Right ventricle myocardium superior (tissue), 1 donor: ENCODE measurements at places on chromosomes 2 and 18. TPM values are rescaled to one million over a fixed set of nuclear protein-coding genes. Genes with fewer than 3 reads are reported as not detected.

- DNase-seq: peak; percentile 90
Measured at GRCh38 chr2:240913810-240914644, 7.9 kb downstream of the CROCC2 start.

The CNGA3 gene
- total RNA-seq: not detected

The BARD1 gene
- 10.0 TPM for total RNA-seq

DNA sequence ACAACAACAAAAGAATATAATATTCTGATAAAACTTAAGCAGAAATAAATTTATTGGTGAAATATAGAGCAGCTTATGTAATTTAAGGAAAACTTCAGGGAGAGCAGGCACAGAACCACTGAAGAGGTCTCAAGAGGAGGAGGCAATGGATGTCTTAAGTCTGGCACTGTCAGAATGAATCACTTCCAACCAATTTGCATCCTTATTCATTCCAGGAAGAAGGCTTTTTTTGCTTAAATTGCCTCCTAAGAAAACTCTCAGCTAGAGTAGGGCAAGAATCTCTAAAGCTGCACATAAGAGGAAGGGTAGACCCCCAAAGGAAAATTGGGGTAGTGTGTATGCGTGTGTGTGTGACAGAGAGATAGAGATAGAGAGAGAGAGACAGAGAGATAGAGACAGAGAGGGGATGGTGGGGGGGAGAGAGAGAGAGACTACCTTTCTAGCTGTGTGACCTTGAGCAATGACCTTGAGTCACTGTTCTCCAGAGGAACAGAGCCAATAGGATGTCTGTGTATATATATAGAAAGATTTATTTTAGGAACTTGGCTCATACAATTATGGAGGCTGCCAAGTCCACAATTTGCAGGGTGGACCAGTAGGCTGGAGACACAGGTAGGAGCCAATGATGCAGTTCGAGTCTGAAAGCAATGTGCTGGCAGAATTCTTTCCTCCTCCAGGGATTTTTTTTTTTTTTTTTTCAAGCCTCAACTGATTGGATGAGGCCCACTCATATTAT, 96.4 kb upstream of the LINC00305 start:
- DNase-seq: no peak

DNA sequence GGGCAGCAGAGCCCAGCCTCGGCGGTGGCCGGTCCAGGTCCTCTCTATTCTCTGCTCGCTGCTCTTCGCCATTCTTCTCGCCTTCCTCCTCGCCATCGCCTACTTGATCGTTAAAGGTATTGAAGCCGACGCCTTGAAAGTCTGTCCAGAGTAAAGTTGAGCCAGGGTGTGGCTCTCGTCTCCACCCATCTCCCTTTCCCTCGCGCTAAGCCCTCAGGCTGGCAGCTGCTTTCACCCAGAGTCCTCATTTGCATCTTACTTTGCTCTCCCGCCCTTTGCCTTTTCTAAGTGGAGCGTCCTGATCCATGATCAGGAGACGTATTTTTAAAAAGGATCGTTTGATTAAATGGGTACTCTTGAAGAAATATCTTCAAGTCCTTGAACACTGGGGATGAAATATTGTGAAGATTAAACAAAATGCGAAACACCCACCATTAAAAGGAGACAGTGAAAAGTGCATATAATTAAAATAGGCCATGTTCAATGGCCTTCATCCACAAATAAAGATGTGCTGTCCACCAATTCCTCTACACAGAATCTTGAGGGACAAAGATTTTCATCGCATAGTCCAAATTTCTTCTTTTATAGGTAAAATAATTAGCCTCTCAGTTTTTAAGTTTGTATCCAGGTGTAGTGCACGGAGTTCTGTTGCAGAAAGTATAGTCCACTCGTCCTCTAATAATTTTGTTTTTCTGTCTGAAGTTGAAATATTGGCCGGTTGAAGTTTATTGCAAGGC, 657 bp downstream of the ARL6IP6 start:
- no peak for DNase-seq

The SERPINB10 gene
- total RNA-seq: not detected
